Psoas muscle (tissue), 8 donors: ENCODE measurements at places on chromosomes 4 and X. TPM values are rescaled to one million over a fixed set of nuclear protein-coding genes. Genes with fewer than 3 reads are reported as not detected.
A peak's percentile ranks its signal among the peaks of the same experiment; 100 is the strongest.

GRCh38 chrX:70901465-70901864, 7.0 kb downstream of the TEX11 start:
- H3K4me1 ChIP-seq, result no peaks in the 10 kb centered on the region
- H3K36me3 ChIP-seq, result no peaks in the 10 kb centered on the region
- no peaks in the 10 kb centered on the region for H3K27me3 ChIP-seq
- no peak overlapping the region for H3K4me3 ChIP-seq
- no peak overlapping the region for H3K27ac ChIP-seq
- DNase-seq, result no peak

GRCh38 chr4:111986095-111986494, 159.2 kb upstream of the FAM241A start:
- no peaks in the 10 kb centered on the region for H3K4me1 ChIP-seq
- no peak overlapping the region for H3K4me3 ChIP-seq
- no peaks in the 10 kb centered on the region for H3K36me3 ChIP-seq
- H3K27me3 ChIP-seq, result no peaks in the 10 kb centered on the region
- no peak for DNase-seq

DNA sequence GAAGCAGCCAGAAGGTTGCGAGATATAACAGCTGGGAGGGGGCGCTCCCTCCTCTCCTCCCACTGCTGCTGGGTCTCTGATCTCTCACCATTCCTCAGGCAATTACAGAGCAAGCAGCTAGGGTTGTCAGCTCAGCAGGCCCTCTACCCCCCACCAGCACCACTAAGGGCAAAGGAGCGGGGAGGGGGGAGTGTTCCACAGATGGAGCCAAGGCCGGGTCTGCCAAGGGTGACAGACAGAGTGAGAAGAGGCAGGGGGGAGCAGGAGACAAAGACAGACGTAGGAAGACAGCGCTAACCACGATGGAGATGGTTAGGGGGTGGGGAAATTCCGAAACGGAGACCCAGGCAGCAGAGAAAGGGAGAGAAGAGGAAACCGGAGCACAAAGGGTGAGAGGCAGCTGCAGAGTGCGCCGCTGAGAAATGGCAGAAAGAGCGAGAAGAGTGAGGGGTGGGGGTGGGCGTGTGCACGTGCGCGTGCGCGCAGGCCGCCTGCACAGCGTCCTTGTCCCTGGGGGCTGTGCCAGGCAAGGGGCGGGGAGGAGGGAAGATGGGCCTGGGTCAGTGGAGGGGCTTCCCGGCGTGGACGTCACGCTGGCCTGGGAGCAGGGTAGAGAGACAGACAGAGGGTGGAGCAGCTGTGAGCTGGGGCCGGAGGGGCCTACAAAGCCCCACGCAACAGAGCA, 6.9 kb downstream of the L1CAM start:
- H3K4me3 ChIP-seq, result no peak overlapping the region
- DNase-seq, result peak; percentile 24
- no peaks in the 10 kb centered on the region for H3K36me3 ChIP-seq

DNA sequence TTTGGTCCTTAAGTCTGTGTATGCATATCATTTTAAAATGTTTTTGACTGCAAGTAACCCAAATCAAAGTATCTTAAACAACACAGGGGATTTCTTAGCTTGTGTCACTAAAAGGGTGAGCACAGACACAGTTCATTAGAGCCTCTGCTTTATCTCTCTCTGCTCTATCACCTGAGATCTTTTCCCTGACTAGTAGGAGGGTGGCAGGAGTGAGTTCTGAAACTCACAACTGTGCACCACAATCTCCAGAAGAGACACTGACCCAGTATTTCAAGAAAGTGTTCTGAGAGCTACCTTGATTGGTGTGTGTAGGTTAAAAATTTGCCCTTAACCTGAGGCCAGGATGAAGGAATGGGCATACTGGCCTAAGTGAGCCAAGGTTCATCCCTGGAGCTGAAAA, 24.8 kb downstream of the CCSER1 start:
- no peak overlapping the region for H3K4me3 ChIP-seq
- H3K36me3 ChIP-seq, result no peaks in the 10 kb centered on the region
- no peak overlapping the region for H3K27ac ChIP-seq

DNA sequence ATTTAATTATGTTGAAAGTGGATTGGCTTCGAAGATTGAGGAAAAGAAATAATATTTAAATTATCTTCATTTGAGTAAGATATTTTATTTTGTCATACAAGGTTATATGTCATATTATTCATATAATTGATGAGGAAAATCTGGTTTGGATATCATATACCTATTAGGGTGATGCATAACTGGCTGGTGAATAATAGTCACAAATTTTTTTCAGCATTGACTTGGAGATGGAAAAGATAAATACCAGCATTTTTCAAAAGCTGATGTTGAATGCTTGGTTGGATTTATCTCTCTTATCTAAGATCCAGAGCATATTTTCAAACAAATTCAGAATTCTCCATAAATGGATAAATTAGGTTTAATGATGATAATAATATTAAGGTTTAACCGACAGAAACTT, 93.5 kb upstream of the SLIT2 start:
- no peak overlapping the region for H3K4me3 ChIP-seq
- no peak for DNase-seq
- no peaks in the 10 kb centered on the region for H3K27me3 ChIP-seq
- H3K36me3 ChIP-seq, result no peaks in the 10 kb centered on the region
- no peaks in the 10 kb centered on the region for H3K4me1 ChIP-seq
- no peak overlapping the region for H3K27ac ChIP-seq

- H3K27ac ChIP-seq, result no peak overlapping the region
- H3K4me3 ChIP-seq, result no peak overlapping the region
- DNase-seq, result no peak
- no peaks in the 10 kb centered on the region for H3K36me3 ChIP-seq
These were observed 24.0 kb downstream of the HAND2 start for GRCh38 chr4:173505924-173506518.

DNA sequence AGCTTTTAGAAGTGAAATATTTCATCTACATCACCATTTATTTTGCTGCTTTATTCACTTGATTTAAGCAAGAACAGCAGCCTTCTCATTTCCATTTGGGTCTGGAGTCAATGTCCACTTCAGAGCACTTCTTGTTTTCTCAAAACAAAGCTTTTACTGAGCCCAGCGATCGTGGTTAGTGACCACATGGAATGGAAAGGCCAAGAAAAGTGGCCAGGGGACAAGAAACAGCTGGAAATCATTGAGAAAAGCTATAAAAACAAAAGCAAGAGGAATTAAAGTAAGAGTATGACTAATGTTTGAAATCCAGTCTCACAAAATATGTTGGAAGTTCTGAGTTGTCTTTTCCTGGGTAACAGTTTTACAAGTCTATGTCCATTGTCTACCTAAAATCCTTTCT, 328.4 kb upstream of the INTU start:
- no peaks in the 10 kb centered on the region for H3K36me3 ChIP-seq
- H3K27me3 ChIP-seq, result no peaks in the 10 kb centered on the region
- H3K4me3 ChIP-seq, result no peak overlapping the region

- no peak overlapping the region for H3K4me3 ChIP-seq
- DNase-seq, result no peak
- no peak overlapping the region for H3K27ac ChIP-seq
- no peaks in the 10 kb centered on the region for H3K36me3 ChIP-seq
- H3K4me1 ChIP-seq, result no peaks in the 10 kb centered on the region
These were observed 76.9 kb upstream of the EXOC1L start for GRCh38 chr4:55742655-55743202.

- no peak overlapping the region for H3K27ac ChIP-seq
- peaks cover 5% of the 10 kb centered on the region for H3K27me3 ChIP-seq
- no peaks in the 10 kb centered on the region for H3K36me3 ChIP-seq
These were observed 84.2 kb upstream of the HS3ST1 start for GRCh38 chr4:11512871-11513270.

DNA sequence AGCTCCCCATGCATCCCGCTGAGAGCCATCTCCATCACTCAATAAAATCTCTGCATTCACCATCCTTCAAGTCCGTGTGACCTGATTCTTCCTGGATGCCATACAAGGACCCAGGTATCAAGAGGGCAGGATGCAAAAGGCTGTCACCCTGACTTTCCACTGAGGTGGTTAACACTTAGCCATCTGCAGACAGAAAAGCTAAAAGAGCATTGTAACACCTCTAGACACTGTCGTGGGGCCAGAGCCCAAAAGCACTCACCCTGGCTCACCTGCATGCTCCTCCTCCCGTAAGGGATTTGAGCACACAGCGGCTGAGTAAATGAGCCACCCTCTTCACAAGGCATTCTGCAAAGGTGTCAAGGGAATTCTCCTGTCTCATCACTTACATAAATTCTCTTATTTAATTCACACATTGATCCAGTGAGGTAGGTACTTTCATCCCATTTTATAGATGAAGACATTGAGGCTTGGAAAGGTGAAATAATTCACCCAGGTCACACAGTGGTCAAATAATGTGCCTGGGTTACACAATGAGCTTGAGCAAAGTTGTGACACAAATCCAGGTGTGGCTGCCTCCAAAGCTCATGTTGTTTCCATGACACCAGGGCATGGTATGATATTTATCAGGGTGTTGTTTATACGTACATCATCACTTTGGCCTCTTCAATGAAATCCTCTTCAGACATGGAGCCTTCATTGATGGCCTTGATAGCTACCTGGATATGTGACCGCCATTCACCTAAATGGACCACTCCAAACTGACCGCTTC, 48.0 kb downstream of the TXK start:
- no peak overlapping the region for H3K27ac ChIP-seq
- no peaks in the 10 kb centered on the region for H3K4me1 ChIP-seq
- H3K36me3 ChIP-seq, result no peaks in the 10 kb centered on the region

DNA sequence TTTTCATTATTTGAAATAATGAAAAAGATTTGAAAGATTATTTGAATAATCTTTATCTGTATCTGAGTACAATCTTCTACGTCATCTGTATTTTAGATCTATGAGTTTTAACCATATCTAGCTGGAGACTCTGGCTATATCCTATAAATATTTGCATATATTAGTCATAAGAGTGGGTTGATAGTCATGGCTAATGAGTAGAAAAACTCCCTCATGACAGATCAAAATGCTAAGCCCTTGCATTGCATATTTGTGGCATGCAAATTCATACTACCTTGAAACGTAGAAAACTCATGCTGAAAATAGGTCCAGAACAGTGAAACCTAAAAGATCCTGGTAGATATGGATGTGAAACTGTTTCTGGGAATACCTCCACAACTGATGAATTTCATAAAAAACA, 291.3 kb downstream of the GALNTL6 start:
- no peaks in the 10 kb centered on the region for H3K36me3 ChIP-seq
- H3K4me3 ChIP-seq, result no peak overlapping the region
- no peak overlapping the region for H3K27ac ChIP-seq
- H3K4me1 ChIP-seq, result no peaks in the 10 kb centered on the region
- no peaks in the 10 kb centered on the region for H3K27me3 ChIP-seq

GRCh38 chr4:151567056-151567455, 158.1 kb downstream of the FHIP1A start:
- peaks cover 16% of the 10 kb centered on the region for H3K4me1 ChIP-seq
- H3K27ac ChIP-seq, result no peak overlapping the region
- no peaks in the 10 kb centered on the region for H3K27me3 ChIP-seq

GRCh38 chrX:79107891-79108718, 36.4 kb upstream of the GPR174 start:
- DNase-seq, result no peak
- H3K4me3 ChIP-seq, result no peak overlapping the region
- no peaks in the 10 kb centered on the region for H3K36me3 ChIP-seq
- H3K27ac ChIP-seq, result no peak overlapping the region

GRCh38 chr4:6200922-6201362, 593 bp upstream of the JAKMIP1 start:
- H3K27me3 ChIP-seq, result peaks cover 23% of the 10 kb centered on the region
- H3K36me3 ChIP-seq, result no peaks in the 10 kb centered on the region
- no peak overlapping the region for H3K27ac ChIP-seq
- peak overlapping the region; percentile 54 for H3K4me3 ChIP-seq
- DNase-seq, result no peak
- H3K4me1 ChIP-seq, result no peaks in the 10 kb centered on the region

- H3K27ac ChIP-seq, result peak overlapping the region; percentile 81
- no peaks in the 10 kb centered on the region for H3K27me3 ChIP-seq
- no peaks in the 10 kb centered on the region for H3K36me3 ChIP-seq
These were observed 56.8 kb downstream of the CD99L2 start for GRCh38 chrX:150841456-150842197.

- H3K36me3 ChIP-seq, result no peaks in the 10 kb centered on the region
- no peaks in the 10 kb centered on the region for H3K4me1 ChIP-seq
- no peak overlapping the region for H3K27ac ChIP-seq
- DNase-seq, result no peak
- no peaks in the 10 kb centered on the region for H3K27me3 ChIP-seq
These were observed 123.5 kb downstream of the BCOR start for GRCh38 chrX:39974270-39974669.

The TMPRSS11E gene
- not detected for total RNA-seq

The DOK7 gene
- 21.5 TPM for total RNA-seq

The USP17L21 gene
- total RNA-seq, result not detected

The CFP gene
- total RNA-seq, result 1.7 TPM

The RNF212 gene
- total RNA-seq, result 0.91 TPM

The ALG13 gene
- total RNA-seq, result 18.5 TPM
